Adipocyte (in vitro differentiated cells): ENCODE measurements at places on chromosomes 3 and 15.

DNA sequence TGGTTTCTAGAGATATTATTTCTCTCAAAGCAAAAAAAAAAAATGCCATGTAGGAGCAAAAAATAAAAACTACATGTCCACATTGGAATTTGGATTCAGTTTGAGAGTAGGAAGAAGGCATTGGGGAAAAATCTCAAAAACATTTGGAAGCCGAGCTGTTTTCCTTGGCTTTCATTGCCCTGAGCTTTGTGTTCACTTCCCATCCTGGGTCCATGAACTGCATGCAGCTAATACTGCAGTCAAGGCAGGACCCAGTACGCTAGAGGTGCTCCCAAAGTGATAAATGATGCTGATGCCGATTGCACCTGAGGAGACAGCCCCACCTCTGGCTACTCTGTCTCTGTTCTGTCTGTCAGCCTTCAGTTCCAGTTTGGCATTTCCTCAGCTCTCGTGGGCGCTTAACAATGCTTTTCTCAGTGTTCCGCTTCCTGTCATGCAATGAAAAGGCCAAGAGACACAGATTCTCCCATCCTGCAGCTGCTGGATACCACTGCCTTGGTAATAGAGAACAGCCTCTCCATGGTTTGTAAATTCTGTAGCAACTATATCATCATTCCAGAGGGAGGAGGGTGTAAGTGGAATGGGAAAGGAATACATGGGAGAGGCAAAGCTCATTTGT, 181.8 kb downstream of the RYR3 start:
- DNase-seq, result no peak

GRCh38 chr15:66224946-66225345, 28.6 kb downstream of the MEGF11 start:
- no peak for DNase-seq

DNA sequence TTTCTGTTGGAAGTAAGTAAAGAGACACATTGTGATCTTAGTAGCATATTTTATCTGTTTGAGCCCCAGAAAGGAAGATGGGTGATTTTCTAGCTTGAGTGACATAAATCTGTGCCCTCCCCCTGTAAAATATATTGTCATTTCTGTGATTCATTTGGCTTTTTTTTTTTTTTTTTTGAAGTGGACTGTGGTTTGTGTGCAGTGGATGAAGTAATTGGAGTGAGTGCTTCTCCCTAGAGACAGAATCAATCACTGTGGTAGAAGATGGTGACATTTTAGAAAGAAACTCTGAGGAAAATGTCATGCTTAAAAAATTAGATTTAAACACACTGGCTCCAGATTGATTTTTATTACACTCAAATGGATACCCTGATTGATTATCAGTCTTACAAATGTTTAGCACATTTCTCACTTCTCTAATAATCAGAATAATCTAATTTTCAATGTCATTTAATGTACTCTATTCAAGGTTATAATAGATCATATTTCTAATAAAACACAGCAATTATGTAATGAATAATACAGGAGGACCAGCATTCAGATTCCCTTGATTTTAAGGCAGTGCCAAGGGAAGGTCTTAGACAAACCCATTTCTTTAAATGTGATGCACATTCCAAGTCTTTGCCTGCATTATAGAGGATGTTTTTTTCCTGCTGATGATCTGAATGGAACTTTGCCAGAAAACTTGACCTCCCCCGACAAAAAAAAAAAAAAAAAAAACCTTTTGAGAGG, 116.6 kb downstream of the TOP2B start:
- DNase-seq, result no peak

GRCh38 chr3:15286022-15286421, 46.4 kb downstream of the SH3BP5 start:
- DNase-seq, result no peak

DNA sequence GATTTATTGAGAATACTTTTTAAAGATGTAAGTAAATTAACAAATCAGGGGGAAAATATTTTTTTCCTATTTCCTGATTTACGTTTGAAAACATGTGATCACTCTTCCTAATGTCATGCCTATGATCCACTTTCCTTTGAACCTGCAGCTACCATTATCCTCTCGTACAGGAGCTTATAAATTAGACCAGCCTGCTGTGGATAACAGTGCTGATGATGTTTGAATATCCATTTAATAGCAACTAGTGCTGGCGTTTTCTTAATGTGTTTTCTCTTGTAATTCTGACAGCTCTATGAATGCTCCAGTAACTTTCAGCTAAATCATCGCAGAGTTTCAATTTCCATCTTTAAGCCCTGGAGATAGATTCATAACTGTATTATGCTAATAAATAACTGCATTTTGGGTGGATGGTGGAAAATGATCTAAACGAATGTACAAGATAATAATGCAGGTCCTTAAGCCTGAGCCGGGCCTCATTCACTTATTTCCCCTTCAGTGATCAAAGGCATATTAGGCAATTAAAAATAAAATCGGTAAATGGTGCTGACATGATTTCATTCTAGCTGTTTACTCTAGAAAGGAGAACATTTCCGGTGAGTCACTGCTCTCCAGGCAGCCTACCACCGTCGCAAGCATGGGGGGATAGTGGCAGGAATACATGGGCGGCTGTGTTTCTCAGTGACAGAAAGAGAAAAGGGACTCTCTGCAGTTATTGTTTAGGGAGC, 58.5 kb upstream of the SLC24A5 start:
- peak; percentile 16 for DNase-seq

GRCh38 chr3:108554229-108554628, 35.0 kb downstream of the CIP2A start:
- DNase-seq, result peak; percentile 26

- no peak for DNase-seq
Measured at GRCh38 chr3:155211940-155212339, 81.5 kb downstream of the STRIT1 start.

DNA sequence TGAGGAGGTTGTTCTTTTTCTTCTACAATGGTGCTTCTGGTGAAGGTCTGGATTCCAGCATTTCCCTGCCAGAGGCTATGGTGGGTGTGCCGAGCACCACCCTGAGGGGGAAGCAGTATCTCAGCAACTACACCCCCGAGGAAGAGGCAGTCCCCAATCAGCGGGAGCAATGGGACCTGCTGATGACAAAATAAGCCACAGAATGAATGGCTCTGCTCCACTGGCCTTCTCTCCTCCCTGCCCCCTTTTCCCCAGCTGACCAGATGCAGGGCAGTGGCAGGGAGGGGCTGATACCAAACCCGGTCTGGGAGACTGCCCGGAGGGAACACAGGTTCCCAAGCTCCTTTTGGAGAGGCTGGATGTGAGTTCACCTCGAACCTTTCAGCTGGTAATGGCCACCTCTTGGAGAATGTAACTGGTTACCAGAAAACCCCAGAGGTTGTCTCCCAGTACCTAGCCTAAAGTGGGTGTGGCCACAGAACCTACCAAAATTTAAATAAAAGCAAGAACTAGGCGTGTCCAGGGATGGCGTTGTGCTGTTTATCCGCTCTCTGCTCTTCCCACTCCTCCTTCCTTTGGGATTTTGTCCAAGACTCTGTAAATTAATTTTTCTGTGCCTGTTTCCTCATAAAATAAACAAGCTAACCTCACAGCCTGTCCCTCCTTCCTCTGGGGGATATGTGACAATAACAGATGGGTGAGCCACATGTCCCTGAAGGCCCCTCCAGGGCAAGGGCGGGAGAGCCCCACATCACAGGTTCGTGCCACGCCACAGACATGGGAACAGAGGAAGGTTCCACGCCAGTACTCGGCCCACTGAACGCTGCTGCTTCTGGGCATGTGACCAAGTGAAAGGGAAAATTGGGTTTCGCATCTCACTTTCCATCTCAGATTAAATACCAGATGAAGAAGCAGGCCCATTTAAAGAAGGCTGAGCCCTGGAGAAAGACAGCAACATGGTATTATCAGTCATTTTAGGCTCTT, 35.1 kb upstream of the SPTBN5 start:
- no peak for DNase-seq

GRCh38 chr3:52144796-52145735, 9.2 kb downstream of the POC1A start:
- no peak for DNase-seq

DNA sequence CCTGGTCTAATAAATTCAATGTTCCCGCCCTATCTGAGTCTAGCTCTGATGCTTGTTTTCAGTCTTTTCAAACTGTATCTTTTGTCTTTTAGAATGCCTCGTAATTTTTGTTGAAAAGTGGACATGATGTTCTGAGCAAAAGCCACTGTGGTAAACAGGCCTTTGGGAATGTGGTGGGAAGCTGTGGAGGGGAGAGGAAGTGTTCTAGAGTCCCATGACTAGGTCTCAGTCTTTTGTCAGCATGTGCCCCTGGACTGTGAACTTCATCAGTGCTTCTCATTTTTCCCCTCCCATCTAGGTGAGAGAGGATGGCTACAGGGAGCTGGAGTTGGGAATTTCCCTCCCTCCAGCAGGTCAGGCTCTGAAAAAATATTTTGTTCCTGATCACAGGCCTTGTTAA, 33.7 kb downstream of the SUSD5 start:
- no peak for DNase-seq

- DNase-seq, result peak; percentile 47
Measured at GRCh38 chr3:81279481-81280379, 481.7 kb downstream of the GBE1 start.
